Omental fat pad (tissue), 4 donors: ENCODE measurements at places on chromosomes 11 and 22. TPM values are rescaled to one million over a fixed set of nuclear protein-coding genes. Genes with fewer than 3 reads are reported as not detected.

The KMT2A gene
- 84.8 TPM for total RNA-seq

The ESAM gene
- total RNA-seq, result 55.1 TPM

The RFPL2 gene
- not detected for total RNA-seq

The OR5P2 gene
- 0.84 TPM for total RNA-seq

The CCDC90B gene
- total RNA-seq, result 22.1 TPM

The MRPL11 gene
- 29.2 TPM for total RNA-seq

DNA sequence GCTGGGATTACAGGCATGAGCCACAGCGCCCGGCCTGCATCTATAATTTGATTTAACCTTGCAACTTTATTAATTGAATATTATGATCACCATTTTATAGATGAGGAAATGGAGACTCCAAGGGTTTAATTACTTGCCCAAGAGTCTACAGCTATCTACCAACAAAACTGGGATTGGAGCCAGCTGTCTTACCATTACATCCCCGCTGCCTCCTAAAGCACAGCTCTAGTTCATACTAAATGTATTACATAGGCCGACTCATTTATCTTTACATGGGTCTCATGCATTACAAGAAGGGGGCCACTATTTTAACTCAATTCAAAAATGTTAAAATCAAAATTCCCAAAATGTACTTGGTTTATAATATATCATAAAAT lies 14.1 kb upstream of the TMA7B start:
- no peak for DNase-seq

GRCh38 chr22:24170188-24170587 lies 11.1 kb upstream of the SUSD2 start:
- no peak for DNase-seq

GRCh38 chr11:111691741-111692140 lies 74.4 kb downstream of the PPP2R1B start:
- no peak for DNase-seq

GRCh38 chr11:96265220-96265737 lies 77.7 kb downstream of the MAML2 start:
- DNase-seq, result no peak

- peak; percentile 11 for DNase-seq
These were observed 33.6 kb upstream of the TUB start for GRCh38 chr11:8047382-8047781.

GRCh38 chr11:32081129-32081641 lies 9.7 kb upstream of the RCN1 start:
- no peak for DNase-seq

- no peak for DNase-seq
These were observed 20.1 kb upstream of the SORL1 start for GRCh38 chr11:121431820-121432526.

- no peak for DNase-seq
These were observed 77.8 kb downstream of the BBOX1 start for GRCh38 chr11:27118371-27118770.

- no peak for DNase-seq
These were observed 86.9 kb downstream of the FAM83F start for GRCh38 chr22:40081662-40082061.

- DNase-seq, result no peak
These were observed 537.9 kb downstream of the NTM start for GRCh38 chr11:131908316-131908715.

DNA sequence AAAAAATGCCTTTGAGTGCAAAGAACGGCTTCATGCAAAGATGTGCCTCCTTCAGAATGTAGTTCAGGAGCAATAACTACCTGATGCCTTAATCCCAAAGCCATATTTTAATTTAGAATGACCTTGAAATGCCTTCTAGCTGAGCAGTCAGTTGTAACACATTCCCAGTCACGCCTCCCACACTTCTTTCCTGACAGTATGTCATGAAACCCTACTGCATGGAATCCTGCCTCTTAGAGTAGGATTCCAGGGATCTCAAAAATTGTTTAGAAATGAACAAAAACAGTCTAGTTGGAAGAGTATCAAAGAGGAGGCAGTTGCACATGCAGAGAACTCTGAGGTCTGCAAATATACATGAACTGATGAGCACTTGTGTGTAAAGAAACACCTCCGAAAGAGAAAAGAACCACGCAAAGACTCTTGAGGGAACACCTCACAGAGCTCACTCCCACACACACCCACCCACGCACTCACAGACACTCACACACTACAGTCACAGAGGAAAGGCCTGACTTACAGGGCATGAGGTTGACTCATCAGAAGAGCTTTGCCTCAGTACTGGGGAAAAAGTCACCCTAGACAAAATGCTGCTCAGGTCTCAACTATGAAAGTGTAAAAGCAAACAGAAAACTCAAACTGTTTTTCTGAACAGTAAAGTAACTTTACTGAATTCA lies 77.4 kb downstream of the GGTLC2 start:
- peak; percentile 79 for DNase-seq

DNA sequence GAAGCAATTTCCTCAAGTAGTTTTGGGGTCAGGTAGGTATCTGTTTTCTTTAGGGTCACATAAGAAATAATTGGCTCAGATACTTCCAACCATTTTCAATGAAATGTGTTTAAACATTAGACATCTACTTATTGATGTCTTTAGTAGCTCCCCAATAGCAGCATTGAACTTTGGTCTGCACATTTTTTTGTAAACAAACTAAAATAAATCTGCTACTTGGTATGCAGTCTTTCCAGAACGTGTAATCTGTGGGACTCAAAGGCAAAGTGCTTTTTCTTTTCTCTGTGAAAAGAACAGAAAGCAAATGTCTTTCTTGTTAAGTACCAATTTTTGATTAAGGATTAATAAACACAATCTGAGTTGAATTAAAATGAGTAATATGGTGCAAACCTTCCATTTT lies 13.6 kb downstream of the SLC22A25 start:
- DNase-seq, result no peak

GRCh38 chr11:65084598-65085375 lies 765 bp downstream of the ZFPL1 start:
- no peak for DNase-seq

DNA sequence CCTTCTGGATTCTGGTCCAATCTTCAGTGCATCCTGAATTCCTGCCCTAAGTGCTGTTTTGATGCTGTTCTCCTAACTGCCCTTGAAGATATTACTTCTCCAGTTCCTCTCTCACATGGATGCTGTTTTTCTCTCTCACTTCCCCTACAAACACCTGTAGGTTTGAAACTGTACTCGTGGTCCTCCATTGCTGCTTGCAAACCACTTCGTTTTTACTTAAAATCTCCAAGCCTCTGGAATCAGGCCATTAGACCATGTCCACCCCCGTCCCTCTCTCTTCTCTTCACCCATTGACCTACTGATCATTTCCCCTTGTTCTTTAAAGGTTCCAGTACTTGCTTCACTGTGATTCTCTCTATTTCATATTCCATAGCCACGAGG lies 988.1 kb downstream of the NTM start:
- no peak for DNase-seq

DNA sequence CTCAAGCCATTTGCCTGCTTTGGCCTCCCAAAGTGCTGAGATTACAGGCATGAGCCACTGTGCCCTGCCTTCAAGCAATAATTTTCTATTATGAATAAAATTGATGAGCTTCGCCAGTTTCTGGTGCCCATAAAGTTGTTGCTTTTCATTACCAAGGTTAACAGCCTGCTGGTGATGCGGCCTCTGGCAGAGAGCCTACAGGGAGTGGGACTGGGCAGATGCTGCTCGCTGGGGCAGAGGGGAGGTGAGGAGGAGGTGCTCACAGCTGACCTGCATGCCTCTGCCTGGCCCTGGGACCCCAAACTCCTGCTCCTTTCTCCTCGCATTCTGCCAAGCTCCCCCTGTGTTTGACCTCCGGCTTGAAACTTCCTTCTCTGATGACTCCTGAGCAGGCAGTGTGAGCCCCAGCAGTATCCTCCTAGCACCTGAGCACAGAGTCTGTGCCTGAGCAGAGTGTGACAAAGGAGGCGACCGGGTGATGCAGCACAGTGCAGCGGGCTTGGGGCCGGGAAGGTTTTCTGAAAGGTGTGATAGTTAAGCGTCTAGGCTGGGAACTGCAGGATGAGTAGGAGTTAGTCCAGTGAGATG lies 56.1 kb upstream of the B3GAT1 start:
- DNase-seq, result no peak

DNA sequence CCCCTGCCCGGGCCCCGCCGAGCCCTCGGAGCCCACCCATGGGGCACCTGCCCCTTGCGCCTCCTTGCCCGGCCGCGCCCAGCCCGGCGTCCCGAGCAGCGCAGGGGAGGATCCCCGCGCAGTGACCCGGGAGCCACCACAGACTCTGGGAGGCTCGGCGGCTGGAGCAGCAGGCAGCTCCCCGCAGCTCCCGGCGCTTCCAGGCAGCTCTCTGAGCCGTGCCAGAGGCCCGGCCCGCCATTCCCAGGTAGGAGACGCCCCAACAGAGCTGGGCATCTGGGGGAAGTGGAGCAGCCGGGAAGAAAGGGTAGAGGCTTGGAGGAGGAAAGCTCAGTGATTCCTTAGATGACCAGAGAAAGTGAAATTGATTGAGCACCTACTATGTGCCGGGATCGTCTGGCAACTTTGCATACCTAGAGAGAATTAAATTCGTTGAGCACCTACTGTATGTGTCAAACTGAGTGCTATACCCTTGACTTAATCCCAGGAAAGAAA lies 670 bp downstream of the RASD2 start:
- DNase-seq, result no peak

DNA sequence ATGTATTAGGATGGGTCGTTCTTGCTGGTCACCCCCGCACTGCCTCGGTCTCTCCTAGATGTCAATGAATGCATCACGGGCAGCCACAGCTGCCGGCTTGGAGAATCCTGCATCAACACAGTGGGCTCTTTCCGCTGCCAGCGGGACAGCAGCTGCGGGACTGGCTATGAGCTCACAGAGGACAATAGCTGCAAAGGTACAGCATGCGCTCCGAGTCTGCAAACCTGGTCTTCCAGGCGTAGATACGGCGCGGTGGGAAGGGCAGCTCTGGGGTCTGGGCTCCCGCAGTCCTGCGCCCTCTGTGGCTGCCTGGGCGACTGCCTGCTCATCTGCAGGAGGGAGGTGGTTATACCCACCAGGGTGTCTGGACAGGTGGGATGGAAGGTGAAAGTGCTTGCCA lies 31.0 kb downstream of the FBLN1 start:
- no peak for DNase-seq

GRCh38 chr11:70908223-70908622 lies 344.2 kb downstream of the SHANK2 start:
- no peak for DNase-seq

GRCh38 chr11:134425816-134426536 lies 13.9 kb upstream of the B3GAT1 start:
- DNase-seq, result no peak

- DNase-seq, result peak; percentile 83
These were observed at the start of gene TOB2 for GRCh38 chr22:41446639-41447434. TSS of gene TOB2 (minus strand) at chr22:41446801. CDS start at chr22:41437345, 9,456 bp downstream.

GRCh38 chr11:58613228-58613627 lies 9.2 kb upstream of the CNTF start:
- no peak for DNase-seq

DNA sequence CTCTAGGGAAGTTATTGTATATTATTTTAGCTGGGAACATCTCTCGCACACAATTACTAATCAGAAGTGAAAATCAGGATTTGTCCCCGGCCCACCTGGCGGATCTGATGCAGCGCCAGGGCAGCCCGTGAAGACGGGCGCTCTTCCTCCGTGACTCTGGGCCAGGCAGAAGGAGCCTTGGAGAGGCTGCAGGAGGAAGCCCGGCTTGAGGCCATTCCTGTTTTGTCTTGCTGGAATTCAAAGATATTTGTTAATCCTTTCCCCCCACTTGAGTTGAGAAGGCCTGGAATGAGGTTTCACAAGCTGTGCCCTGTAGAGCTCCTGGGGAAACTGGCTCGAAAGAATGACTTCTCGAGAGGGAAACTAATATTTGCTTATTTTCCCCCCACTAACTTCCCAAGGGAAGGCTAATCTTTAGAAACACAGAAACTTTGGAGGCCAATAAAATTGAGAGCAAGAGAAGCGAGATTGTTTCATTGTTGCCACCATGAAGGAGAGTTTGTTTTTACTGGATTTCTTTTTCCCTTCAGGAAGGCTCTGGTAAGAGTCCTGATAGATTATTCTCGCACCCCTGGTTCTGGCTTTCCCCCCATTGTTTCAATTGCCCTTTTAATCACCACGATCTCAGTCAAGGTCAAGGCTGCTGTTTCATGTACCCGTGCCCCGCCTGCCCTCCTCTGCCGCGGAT lies 92.8 kb upstream of the SEPTIN5 start:
- DNase-seq, result no peak
